SK-MEL-5 (cell line): ENCODE measurements at places on chromosomes 1 and 21.

DNA sequence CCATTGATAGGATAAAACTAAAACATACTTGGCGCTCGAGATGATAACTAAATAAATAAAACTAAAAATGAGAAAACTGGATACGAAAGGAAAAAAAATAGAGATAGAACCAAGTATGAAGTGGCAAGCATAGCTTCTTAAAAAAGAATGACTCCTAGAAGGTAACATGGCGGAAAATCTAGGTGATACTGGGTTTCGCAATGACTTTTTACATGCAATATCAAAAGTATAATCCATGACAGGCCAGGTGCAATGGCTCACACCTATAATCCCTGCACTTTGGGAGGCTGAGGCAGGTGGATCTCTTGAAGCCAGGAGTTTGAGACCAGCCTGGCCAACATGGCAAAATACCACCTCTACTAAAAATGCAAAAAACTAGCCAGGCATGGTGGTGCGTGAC is 70.7 kb downstream of the ACBD6 start:
- no peak for DNase-seq

- DNase-seq: no peak
These were observed 124.7 kb downstream of the NAV1 start for GRCh38 chr1:201663491-201664113.

DNA sequence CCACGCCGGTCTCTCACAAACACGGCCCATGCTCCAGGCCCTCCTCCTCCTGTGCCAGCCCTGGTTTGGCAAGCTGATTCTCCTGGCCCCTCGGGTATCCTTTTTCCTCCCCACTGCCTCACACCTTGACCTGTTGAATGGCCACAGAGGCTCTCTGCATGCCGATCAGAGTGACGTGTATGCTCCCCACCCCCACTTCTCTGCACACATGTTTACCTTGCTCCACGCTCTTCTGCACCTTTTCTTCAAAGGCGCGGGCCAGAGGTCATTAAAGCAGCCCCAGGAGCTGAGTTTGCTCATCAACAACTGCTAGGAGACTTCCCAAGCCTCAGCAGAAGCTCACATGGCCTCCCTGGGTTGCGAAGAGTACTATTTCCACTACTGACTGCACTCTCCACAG is 139.3 kb upstream of the EDN2 start:
- no peak for DNase-seq

DNA sequence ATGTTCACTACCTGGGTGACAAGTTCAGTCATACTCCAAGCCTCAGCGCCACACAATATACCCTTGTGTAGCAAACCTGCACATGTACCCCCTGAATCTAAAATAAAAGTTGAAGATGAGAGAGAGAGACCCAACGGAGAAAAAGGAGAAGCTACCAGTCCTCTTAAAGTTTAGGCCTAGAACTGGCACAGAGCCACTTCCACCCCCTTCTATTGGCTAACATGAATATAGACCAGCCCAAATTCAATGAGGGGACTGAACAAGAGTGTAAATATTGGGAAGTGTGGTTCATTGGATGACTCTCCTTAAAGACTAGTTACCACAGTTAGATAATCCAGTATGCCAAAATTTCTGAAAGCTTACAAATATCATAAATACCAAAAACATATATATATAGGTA is 139.9 kb upstream of the ATP1B1 start:
- DNase-seq: no peak

DNA sequence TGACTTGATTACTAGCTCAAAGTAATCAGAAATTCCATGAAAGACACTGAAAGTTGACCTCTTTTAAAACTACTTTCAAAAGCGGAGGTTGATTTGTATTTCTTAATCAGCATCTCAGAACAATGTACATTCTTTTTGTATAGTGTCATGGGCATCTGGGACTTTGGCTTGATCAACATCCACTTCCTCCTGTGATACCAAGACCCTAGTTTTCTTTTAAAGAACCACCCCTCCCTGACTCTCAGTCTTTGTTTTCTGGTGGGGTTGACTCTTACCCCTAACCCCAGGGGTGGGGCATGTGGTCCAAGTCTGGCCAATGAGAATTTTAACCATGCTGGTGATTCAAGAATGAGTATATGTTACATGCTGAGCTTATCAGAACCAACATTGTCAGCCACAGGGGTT is 21.7 kb upstream of the IRF2BP2 start:
- peak; percentile 72 for DNase-seq

DNA sequence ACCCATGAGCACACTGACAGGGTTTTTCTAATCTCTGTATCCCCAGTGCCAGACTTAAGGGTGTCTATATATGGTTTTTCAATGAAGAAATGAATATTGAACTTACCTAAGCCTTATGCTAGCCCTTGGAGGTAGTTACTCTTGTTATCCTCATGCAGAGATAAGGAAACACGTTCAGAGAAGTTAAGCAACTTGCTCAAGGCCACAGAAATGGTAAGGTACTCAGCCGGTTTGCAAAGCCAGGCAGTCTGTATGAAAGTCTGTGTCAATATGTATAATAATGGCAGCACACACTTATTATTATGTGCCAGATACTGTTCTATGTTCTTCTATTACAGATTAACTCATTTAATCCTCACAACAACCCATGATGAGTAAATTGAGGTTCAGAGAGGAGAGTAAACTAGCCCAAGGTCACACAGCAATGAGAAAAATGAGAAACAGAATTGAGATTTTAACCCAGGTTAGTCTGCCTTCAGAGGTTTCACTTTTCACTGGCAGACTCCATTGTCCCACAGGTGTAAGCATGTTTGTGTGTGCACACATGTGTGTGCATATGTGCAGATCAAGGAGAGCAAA is 54.6 kb upstream of the CSF3R start:
- DNase-seq: no peak

- DNase-seq: no peak
These were observed 24.3 kb upstream of the DIP2A start for GRCh38 chr21:46434322-46434958.

DNA sequence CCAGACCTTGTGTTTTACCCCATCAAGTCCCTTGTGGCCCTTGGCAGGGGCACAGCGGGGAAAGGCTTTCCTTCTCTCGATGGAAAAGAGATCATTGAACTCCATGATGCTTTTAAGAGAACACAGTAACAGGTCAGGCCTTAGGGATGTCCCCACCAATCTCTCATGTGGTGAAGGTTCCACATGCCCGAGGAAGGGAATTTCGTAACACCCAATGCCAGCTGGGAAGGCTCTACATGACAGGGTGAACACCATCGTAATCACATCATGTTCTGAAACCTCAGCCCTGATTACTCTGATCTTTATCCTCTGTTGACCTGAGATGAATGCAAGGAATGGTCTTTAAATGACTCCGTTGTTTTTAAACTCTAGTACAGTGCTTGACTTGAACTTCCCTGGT is 105.5 kb upstream of the SPAG17 start:
- no peak for DNase-seq

GRCh38 chr1:180724055-180724454 is 92.2 kb downstream of the XPR1 start:
- DNase-seq: no peak

- no peak for DNase-seq
These were observed 7.2 kb upstream of the TNFRSF25 start for GRCh38 chr1:6473156-6473555.

- no peak for DNase-seq
These were observed 16.7 kb downstream of the CHD5 start for GRCh38 chr1:6163191-6163972.

GRCh38 chr1:186443638-186444037 is 17.3 kb downstream of the PDC start:
- DNase-seq: no peak

DNA sequence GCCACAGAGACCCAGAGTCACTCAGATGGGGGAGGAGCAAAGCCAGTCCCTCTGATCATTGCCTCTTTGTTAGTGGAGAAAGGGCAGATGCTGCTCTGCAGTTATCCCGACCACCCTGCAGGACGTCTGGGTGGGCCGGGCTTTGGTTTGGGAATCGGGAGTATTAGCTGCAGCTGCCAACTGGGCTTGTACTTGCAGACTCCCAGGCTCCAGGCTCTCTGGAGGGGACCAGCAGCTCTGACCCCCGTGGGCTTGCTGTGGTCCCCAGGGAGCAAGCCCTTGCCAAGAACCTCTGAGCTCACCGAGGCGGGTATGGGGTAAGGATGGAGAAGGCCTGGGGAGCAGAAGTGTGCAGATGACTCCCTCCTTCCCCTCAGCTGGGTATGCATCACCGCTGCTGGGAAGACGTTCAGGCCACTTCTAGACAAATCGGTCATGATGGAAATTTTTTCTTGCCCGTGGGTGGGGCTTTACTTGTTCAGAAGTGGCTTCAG is 21.6 kb downstream of the MAPKAPK2 start:
- DNase-seq: no peak

- DNase-seq: no peak
These were observed 5.6 kb downstream of the OSBPL9 start for GRCh38 chr1:51622455-51622913.

- no peak for DNase-seq
These were observed 913 bp upstream of the S1PR1 start for GRCh38 chr1:101235696-101236515.

GRCh38 chr21:15273244-15273643 is 208.4 kb upstream of the NRIP1 start:
- DNase-seq: no peak

GRCh38 chr21:34345091-34345871 is 18.5 kb upstream of the KCNE2 start:
- DNase-seq: no peak

DNA sequence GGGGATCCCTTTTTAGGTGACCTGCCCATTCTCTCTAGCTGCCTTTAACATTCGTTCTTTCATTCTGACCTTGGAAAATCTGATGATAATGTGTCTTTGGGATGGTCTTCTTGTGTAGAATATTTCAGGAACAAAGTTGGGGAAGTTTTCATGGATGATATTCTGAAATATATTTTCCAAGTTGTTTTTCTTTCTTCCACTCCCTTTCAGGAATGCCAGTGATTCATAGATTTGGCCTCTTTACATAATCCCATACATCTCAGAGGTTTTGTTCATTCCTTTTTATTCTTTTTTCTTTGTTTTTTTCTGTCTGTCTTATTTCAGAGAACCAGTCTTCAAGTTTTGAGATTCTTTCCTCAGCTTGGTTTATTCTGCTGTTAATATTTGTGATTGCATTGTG is 13.9 kb upstream of the SCMH1 start:
- no peak for DNase-seq

DNA sequence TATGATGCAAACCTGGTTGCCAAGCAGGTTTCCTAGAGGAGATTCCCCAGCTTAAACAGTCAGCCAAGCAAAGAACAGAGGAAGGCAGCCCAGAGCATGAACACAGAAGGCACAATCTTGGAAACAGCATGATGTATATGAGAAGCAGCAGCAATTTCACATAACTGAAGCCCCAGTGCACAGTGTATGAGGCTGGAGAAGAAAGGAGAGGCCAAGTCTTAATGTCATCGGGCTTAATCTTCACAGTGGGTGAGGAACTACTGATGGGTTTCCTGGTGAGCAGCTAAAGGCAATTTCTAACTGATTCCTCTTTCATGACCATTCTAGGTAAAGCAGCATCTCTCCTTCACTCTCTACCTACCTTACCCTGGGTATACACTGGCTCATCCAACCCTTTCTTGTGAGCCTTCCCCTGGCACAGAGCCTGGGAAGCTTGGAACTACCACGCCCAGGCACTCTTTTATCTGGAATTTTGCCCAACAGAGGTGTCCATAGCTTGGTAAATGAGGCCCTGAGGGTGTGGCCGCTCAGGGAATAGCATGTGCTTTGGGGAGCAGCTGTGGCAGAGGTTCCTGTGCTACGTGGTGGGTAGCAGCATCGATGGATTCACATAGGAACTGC is 22.0 kb downstream of the FYB2 start:
- no peak for DNase-seq

DNA sequence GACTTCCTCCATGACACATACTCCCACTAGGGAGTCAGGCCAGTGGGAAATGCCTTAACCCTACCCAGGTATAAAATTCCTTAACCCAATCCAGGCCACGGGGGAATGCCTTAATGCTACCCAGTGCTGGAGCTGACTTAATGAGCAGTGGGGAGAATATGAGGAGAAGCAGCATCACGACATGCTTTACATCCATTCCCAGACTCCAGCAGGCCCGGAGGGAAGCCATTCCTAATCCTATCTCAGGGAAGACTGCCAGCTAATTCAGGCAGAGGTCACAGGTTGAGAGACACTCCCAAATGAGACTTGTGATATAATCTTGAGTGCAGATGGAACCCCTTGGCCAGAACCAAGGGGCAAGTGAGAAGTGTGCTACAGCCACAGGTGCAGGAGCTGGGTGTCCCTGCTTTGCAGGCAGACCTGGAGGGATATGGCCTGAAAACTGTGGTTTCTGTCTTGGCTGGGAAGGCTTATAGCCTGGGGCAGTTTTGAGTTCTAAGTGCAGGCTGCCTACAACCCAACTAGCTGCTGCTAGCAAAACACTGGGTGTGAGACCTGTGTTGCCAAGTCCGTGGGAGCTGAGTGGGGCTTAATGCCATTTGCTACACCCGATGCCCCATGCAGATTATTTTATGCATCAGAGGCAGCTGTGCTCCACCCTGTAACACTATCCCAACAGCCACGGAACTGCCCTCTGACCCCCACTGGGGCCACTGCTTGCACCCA is 45.1 kb upstream of the GUCA2A start:
- DNase-seq: no peak

DNA sequence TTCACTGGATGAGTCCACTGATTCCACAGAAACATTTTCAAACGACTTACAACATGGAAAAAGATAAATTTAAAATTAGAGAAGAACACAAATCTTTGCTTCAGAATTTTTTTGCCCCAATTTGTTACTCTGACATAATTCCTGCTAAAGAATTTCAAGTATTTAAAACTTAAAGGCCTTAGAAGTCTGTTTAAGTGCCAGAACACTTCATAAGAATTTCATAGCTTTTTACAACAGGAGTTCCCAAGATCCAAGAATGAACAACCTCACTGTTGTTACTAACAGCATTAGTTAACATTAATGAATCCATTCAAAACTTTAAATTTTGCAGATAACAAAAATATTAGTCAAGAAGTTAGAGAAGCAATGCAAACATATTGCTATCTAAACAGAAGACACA is 31.7 kb downstream of the ARHGAP29 start:
- DNase-seq: no peak

GRCh38 chr21:33690874-33691273 is 48.6 kb downstream of the ITSN1 start:
- DNase-seq: no peak

DNA sequence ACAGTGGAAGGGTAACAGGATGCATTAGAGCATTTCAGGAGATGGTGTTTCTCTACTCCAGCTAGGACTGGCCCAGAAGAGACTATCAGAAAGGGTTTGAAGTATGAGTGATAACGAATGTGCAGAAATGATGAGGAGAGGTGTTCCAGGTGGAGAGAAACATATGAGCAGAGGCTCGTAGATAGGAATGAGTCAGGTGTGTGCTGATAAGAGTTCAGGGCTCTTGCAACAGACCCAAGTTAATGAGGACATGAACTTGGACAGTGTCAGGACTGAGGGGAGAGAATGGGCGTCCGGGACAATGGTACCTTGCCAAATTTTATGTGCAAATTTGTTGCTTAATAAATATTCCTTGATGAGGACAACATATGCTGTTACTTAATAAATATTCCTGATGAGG is 183.9 kb upstream of the NFIA start:
- DNase-seq: no peak

GRCh38 chr1:157404063-157404501 is 148.2 kb downstream of the FCRL5 start:
- DNase-seq: no peak

GRCh38 chr1:201655243-201655642 is 116.3 kb downstream of the NAV1 start:
- no peak for DNase-seq
